Stromal cell of bone marrow (primary cell): ENCODE measurements at places on chromosomes 7 and 10.

DNA sequence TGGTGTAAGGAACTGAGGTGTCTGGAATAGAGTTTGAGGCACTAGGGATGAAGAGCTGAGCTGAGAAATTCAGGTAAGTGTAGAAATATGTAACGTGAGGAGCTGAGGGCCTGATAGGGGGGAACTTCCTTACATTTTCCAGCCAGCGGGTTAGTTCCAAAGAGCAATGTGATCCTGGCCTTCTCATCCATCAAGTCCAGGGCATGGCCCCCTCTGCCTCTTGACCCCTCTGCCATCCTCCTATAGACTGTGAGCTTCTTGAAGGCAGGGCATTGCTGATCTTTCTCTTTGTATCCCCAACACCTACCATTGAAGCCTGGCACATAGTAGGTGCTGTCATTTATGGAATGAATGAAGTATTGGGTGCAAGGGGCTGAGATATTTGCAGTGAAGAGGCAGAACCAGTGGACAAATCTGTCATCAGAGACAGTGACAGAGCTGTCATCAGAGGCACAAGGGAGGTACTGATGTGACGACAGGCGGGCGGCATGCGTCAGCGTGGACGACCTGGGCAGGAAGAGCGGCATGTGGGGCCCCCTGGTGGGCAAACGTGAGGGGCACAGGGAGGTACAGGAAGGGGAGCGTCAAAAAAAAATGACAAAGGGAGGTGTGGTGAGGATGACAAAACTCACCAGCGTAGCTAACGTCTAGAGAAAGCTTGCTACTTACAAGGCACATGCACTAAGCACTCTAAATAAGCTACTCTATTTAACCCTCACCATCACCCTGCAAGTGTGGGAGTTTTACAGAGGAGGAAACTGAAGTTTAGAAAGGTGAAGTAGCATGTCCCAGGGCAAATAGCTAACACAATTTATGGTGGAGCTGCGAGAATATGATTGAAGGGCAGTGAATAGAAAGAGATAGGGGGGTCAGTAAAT, 5.2 kb upstream of the CAMK2G start:
- DNase-seq: peak; percentile 56

GRCh38 chr10:80539421-80540031, 1.8 kb downstream of the SH2D4B start:
- no peak for DNase-seq

DNA sequence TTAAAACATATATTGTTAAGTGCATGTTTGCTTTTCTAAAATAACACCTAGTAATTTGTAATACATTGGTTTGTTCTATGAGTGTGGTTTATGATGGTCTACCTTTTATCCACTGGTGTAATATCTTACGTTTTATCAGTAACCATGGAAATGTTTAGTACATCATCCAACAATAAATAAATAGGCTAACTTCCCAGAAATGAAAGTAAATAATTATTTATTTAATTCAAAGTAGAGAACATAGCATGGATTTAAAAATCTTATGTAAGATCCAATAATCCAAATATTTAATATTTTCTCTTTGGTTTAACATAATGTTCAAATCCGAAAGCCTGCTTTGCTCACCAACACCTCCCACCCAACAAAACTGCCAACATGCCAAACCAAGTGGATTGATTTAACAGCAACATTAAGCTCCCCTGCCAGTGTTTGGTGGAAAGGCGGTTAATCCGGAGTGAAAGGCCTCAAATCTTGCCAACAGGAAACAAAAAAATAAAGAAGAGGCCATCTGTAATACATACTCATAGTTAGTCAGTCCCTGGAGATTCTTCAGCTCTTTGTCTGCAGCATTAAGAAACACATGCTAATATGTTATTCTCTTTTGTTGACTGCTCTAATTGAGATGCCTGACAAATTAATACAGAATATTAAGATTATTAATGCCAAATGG, 897.8 kb downstream of the CNTNAP2 start:
- peak; percentile 25 for DNase-seq

DNA sequence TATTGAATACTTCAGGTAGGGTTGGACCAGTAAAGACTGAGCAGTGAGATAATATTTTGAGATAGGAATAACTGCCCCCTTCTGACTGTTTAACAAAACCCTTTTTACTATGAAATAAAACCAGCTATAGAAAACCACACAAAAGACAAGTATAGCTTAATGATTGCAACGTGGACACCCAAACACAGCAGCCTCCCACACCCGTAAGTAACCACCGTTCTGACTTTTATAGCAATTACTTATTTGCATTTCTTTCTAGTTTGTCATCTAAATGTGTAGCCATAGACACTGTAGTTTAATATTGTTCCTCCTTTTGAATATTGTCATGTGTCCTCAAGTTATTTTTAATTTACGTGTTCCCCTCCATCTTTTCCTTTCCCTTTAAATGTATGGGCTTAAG, 42.9 kb upstream of the SYPL1 start:
- no peak for DNase-seq

DNA sequence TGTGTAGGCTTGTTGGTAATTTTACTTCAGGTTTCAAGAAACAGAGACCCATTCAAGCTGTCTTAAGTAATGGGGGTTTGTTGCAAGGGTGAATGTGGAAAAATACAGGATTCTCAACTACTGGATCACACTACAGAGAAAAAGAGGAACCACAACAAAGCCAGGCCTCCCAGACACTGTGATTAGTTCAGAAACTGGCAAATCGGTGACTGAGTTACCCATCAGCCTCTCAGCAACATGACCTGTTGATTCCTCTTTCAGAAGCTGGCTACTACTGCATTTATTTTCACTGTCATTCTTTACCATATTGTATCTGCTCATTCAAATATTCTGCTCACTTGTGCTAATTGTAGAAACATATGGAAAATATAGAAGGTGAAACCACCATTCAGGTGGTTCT, 16.0 kb downstream of the CCDC71L start:
- DNase-seq: no peak

- DNase-seq: no peak
These were observed 496.3 kb upstream of the GALNT17 start for GRCh38 chr7:70635633-70636032.

GRCh38 chr7:143979359-143979758, 20.8 kb upstream of the OR6B1 start:
- DNase-seq: peak; percentile 16

DNA sequence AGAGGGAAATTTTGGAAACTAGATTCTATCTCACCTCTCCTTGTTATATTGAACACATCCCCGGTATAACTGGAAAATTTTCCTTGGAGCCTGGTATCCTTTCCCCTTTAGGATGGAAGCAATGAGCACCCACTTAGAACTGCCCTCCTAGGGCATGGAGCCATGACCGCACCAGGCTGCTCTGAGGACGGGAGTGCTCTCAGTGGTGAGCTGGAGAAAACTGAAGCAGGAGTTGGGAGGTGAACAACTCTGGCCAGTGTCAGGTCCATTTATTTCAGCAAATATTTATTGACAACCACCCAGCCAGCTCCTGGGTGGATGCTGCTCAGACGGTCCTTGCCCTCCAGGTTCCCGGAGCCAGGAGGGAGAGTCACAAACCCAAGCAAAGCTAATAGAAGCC, 278.1 kb downstream of the WDR11 start:
- DNase-seq: no peak

GRCh38 chr10:111142092-111142768, 65.4 kb downstream of the ADRA2A start:
- DNase-seq: no peak

GRCh38 chr7:37831244-37831643, 17.2 kb upstream of the NME8 start:
- DNase-seq: no peak

DNA sequence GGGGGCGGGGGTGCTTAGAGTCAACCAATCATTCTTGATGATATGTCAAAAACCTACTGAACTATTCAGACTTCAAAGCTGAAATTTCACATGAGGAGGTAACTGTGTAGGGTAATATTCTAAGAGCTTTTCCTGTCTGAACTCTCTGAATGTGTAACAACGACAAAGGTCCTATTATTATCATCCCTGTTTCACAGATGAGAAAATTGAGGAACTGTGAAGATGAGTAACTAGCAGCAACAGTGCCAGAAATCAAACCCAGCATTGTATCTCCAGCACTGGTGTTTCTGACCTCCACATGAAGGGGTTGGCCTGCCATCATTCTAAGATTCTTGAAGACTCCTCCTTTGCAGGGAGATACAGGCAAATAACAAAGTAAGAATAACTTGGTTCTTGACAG, 294.7 kb upstream of the AOAH start:
- no peak for DNase-seq
